Stimulated activated CD8-positive, alpha-beta memory T cell treated with anti-CD3 and anti-CD28 coated beads, Interleukin-4, amount 100 ng/mL, for 48 hours (primary cell): ENCODE measurements at places on chromosomes 3 and 15.

GRCh38 chr15:60003243-60004008, 685 bp upstream of the FOXB1 start:
- DNase-seq: no peak

GRCh38 chr15:31078471-31078870, 23.1 kb downstream of the TRPM1 start:
- no peak for DNase-seq

DNA sequence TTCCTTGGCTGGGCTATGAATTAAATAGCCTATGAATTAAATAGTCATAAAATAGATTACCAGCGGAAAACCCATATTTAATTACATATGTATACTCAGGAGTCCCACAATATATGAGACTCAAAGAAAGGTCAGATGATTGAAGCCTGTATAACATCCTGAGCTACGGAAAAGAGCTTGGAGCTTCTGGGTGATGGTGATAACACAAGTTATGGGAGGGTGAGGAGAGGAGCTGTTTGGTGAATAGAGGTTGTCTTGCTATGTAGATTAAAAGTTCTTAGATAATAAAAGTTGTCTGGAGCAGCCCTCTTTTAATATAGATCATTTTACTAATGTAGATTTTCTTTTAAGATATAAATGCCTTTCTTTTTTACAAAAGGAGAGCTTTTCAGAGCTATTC, 1.8 kb downstream of the PML start:
- no peak for DNase-seq

DNA sequence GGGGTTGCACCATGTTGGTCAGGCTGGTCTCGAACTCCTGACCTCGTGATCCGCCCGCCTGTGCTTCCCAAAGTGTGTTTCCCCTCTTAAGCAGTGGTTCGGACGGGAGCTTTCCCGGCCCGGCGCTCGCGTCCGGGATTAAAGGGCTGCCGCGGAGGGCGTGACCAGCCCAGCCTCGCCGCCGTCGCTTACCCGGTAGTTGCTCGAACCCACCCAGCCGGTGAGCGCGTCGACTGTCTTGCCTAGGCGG, 513 bp downstream of the CLASP2 start:
- DNase-seq: peak; percentile 71

GRCh38 chr15:91572110-91572509, 281.4 kb upstream of the SLCO3A1 start:
- no peak for DNase-seq
